Pons (tissue), 1 donor: ENCODE measurements at places on chromosomes 12 and 14.

DNA sequence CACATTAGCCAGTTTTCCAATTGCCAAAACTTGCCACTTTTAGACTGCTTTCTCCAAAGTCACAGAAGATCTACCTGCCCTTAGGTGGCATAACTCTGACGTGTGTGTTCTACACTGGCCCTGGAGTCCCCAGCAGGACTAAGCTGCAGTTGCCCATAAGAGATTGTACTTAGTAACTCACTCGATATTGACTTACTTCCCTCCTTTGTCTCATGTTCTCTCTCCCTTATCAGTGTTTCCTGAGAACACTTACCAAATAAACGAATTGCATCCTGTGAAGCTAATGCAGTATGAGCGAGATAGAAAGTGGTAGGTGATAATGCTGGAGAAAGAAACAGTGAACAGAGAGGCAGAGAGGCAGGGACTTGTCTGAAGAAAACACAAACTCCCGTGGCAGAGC is 117.2 kb downstream of the NUAK1 start:
- no peak for DNase-seq

DNA sequence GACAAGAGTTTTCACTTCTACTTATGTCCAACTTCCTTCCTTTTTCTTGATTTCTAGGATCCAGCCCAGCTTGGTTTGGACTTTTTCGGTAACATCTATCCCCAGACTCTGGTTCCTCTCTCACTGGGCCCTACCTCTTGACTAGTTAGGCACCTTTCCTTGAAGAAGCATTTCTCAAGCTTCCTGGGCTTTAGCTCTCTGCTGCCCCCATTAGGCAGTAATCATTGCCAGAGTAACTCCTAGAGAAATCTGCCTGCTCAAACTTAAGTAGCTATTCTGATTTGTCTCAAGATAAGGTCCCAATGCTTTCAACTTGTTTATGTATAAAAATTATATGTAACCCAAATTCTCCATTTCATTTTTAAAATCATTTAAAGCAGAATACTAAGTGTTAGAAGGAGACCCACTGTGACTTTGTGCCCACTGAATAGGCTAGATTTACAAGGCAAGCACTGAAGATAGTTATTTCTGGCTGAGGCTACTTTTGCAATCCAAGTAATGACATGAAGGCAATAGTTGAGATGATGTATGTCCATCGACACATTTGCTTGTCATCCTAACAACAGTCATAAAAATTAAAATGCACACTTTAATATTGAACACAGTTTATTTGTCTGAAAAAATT is 275.0 kb upstream of the G2E3 start:
- DNase-seq: peak; percentile 12

- no peak for DNase-seq
These were observed 236.5 kb upstream of the GRIP1 start for GRCh38 chr12:66915306-66915904.

GRCh38 chr12:948238-948637 is 1.3 kb downstream of the RAD52 start:
- no peak for DNase-seq

- no peak for DNase-seq
These were observed 37.3 kb upstream of the RAP1B start for GRCh38 chr12:68573406-68573805.

GRCh38 chr12:29564925-29565324 is 67.4 kb upstream of the OVCH1 start:
- DNase-seq: no peak
